LoVo (cell line): ENCODE measurements at places on chromosomes 3 and 15.

GRCh38 chr15:70030851-70031250 lies 66.9 kb downstream of the TLE3 start:
- no peak for DNase-seq

DNA sequence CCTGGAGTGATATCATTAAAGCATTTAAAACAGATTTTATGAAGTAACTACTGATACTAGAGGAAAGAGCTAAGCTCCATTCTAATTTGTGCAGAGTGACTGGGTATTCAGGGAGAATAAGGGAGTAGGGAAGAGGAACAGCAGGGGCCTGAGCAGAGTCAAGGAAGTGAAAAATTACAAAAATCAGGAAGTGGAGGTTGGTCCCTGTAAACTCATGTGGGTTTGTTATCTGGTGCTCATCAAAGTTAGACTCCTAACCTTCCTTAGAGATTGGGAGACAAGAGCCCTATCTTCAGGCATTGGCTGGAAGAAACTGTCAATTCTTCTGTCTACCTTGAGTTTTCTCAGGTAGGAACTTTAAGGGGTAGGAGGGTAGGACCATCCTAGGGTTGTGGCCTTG lies 82.5 kb downstream of the NEK11 start:
- peak; percentile 27 for DNase-seq

DNA sequence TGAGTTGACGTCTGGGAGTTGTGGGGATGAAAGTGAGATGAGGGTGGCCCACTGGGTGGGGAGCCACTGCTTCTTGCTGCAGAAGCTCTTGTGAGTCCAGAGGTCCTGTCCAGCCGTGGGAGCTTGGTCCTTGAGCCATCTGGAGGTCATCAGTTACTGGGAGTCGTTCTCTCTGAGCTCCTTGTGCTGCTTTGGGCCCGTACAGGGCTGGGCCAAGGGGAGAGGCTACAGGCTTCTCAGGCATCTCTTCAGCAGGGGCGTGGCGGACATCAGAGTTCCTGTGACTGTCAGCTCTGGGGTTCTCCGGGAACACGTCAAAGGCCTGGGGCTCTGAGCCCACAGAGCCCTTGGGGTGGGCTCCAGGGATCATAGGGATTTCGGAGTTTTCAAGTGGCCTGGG lies 2.6 kb downstream of the PRRT3 start:
- no peak for DNase-seq

DNA sequence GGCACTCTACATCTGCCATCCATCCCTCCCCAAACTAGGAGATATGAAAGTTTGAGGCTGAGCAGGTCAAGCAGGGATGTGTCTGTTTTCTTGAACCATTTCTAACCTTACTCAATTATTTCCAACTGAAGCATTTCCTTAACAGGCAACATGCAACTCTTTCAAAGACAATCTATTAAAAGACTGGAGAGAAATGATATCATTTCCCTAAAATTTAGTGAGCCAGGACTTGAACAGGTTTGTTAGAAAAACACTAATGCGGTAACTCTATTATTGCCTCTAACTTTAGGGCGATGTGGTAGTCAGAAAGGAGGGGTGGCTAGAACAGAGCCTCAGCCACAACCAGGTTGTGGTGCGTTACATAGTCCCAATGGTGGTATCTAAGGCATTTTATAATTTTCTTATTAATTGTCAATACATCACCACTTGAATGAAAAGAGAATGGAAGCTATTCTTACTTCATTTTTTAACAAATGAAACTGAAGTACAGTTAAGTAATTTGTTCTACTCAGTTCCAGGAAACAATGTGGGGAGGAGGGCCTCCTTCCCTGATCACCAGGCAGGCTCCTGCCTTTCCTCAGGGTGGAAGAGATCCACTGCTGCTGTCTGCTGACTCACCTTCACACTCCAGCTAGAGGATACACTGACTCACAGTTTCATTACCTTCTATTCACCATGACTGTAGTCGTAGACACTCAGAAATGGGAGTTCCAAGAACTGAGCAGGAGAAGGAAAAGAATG lies 22.8 kb downstream of the MYO1E start:
- DNase-seq = peak; percentile 80

GRCh38 chr3:188827576-188827975 lies 344.2 kb upstream of the TPRG1 start:
- DNase-seq = no peak

- DNase-seq = no peak
Observed at GRCh38 chr3:183897606-183898005, 12.9 kb upstream of the PARL start.

DNA sequence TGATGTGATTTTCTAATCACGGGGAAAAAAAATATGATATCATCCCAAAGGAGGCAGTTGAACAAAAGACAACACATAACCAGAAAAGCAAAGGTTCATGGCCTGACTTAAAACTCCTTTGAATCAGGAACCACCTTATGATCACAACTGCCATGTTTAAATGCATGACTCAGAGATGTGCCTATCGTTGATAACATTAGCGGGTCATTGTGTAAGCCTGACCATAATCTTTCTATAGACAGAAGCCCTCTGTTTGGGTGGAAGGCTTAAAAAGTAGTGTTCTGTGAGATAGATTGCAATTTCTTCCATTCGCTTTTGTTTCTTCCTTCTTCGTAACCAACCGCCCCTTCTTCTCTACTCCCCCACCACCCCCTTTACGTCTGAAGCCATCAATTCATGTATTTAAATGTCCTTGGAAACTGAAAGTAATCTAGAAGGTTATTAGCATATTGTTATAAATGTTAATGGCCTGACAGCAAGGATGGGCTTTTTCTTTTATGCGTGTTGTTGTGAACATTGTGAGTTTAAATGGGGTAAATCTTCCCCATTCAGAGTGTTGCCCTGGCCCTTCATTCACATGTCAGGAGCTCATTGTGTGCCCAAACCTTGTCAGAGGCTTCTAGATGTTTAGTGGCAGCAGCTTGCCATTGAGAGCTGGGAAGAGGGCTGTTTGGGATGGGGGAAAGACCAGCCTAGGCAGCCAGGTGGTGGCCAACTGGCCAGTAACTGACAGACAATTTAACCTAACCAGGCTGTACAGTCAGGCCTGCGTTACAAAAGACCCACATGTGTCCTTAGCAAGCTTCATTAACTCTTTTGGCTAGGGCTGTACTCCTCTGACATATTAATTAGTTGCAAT lies 64.5 kb downstream of the EPHA3 start:
- no peak for DNase-seq

DNA sequence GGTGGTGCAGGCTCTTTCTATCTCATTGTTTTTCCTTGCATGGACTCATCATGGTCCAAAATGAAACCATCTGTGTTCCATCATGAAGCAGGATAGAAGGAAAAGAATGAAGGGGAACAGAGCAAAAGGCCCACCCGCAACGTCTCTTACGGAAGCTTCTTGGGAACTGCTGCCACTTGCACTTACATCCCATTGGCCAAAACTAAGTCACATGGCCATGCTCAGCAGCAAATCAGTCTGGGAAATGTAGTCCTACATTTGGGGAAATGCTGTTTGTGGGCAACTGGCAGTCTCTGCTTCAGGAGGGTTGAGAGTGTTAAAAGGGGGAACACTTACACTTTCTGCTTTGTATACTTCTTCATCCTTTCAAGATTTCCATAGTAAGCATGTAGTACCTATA lies 191.6 kb downstream of the SV2B start:
- DNase-seq = no peak

GRCh38 chr3:158802409-158803268 lies 785 bp downstream of the MFSD1 start:
- DNase-seq = peak; percentile 33

DNA sequence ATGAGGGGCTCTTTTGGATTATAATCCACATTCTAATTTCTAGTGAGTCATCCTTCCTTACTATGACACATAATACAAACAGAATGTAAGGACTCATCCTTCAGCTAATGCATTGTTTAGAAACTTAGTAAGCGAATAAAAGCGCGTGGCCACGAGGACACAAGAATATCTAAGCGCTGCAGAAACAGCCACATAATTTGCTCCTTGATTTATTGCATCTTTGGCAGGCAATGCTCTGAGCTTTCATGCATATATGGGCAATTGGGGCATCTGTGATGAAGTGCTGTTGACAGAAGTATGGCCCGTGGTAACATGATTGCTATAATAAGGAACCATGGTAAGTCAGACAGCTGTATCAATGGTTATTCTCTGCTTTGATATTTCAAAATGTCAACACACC lies 191.3 kb upstream of the ZNF385D start:
- DNase-seq = no peak
